Omental fat pad (tissue), 4 donors: ENCODE measurements at places on chromosomes 1 and 21.

- no peak for DNase-seq
Observed at GRCh38 chr1:181086926-181087325, 1.6 kb upstream of the IER5 start.

DNA sequence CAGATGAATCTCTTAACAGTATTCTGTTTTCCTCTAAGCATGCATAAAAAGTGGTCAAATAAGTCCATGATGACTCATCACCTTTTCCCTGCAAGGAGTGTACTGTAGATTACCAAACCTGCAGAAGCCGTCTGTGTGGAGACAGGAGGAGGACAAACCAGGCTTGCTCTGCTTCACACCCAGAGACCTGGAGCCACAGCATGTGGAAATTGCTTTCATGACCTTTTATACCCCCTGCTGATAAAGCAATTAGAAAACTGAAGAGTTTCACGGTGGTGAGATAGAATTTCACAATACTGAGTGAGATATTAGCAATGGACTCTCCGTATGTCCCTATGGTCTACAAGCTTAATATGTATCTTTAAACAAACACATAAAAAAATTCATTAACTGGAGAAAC, 9.4 kb downstream of the CORT start:
- DNase-seq = no peak

DNA sequence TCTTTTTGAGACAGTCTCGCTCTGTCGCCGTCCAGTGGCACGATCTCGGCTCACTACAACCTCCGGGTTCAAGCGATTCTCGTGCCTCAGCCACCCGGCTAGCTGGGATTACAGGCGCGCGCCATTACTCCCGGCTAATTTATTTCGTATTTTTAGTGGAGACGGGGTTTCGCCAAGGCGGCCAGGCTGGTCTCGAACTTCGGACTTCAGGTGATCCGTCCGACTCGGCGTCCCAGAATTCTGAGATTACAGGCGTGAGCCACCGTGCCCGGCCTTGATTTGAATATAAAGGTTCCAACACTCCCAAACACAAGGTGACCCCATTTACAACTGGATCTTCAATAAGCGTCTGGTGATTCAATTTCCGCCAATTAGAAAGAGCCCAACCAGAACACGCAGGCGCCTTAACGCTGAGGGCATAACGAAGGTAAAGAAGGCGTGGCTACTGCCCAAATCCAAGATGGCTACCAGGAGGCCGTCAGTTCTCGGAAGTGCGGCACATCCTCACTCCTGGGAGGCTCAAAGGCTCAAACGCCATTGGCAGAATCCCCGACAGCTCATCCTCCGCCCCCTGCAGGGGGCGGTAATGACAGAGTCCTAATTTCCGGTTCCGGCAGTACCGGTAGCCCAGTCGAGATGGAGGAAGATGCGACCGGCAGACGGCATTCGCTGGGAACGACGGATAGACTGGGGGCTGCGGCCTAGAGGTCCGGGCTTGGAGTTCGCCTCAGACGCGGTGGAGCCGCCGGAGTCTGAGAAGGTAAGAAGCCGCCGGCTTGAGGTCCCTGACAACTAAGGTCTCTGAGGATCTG, at the start of gene SLC25A44:
TSS of gene SLC25A44 (plus strand) at position 617 of the 812 bp plus-strand sequence. CDS start 5,744 bp downstream, outside the sequence.
- peak; percentile 85 for DNase-seq

DNA sequence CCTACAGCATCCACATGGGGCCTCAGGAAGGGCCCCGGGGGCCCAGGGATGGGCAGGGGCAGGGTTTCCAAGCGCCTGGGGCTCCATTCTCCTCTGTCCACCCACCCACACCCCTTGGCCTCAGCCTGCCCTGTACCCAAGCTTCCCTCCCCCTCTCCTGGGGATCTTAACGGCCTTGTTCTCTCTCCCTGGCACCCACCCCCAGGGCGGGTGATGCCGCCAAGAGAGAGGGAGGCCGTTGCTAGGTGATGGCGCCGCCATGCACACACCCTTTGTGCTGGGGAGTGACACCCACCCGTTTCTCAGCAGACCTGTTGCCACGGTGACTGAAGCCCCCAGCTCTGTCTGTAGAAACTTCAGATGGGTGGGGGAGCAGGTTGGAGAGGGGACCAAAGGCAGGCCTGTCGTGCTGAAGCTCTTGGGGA, 7.6 kb downstream of the GPR37L1 start:
- no peak for DNase-seq

GRCh38 chr1:155309423-155310021, 856 bp downstream of the FDPS start:
- no peak for DNase-seq

DNA sequence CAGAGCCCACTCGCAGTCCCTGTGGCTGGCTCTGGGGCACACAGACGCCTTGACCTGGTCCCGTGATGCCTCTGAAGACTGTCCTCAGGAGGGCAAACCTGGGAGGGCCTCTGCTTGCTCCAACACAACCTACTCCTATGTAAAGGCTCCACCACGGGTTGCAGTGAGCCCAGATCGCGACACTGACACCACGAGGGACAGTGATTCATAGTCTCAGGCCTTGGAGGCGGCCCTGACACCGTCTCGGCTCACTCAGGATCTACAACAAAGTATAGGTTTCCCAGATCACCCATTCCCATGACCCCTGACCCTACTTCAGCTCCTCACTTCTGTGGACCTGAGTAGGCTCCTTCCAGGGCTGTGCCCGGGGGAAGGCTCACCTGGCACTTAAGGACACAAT, 28.0 kb downstream of the NOL9 start:
- DNase-seq = no peak

- no peak for DNase-seq
Observed at GRCh38 chr1:118815909-118816308, 172.2 kb downstream of the TBX15 start.

DNA sequence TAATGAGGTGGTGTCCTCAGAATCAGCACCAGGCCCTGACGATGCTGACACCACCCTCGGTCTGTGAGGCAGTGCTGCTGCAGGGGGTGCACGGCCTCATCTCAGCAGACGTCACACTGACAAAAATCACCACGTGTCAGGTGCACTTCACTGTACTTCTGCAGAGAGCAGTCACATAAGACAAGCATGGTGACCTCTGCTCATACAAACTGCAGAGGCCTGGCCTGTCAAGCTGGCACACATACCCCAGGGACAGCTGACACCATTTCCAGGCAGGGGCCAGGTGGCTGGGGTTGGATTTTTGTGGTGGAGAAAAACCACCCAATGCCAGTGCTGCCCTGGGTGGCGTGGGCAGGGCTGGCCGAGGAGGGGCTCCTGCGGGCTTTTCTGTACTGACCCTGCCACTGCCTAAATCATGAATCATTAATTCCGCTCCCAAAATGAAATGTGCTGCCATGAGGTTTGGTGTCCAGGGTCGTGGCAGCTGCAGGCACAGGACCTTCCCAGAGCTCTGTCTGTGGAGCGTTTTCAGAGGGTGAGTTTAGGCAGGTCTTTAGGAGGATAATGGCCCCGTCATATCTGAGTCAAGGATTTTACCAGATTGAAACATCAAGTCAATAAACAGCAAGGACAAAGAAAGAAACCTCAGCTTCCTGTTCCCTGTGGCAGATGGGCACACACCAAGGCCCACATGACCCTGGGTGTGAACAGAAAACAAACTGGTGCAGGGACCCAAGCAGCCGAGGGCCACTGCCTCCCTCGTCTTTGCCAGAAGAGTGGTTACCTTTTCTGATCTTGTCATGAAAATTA, 33.4 kb upstream of the GPR153 start:
- DNase-seq = no peak

- DNase-seq = no peak
Observed at GRCh38 chr21:37445228-37445627, 78.7 kb downstream of the DYRK1A start.

DNA sequence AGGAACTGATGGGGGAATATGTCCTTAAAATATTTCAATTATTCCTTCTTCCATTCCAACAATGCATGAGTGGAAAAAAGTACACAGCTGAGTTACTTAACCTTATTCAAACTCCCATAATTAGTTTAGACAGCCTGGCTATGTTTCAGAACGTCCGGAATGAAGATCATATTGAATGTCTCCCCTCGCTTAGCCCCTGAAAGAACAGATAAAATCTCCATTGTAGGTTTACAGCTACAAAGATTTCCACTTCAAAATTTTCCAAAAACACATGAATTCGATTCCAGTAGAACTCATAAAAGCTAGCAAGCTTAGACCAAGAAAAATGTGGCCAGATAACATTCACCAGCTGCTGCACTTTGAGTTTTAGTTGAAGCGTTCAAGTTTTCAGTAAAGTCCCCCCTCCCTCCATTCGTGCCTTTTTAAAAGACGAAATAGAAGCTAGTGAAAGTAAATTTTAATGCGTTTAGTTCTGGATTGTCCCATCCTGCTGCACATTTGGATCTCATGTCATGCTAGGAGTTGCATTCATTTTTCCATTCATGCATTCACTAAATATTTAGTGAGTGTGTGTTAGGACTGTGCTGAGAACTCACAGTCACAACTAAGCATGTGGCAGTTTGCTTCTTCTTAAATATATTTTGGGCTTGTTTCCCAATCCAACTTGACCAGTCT, 29.4 kb upstream of the SSX2IP start:
- DNase-seq = no peak

GRCh38 chr1:156645056-156645455, 3.1 kb downstream of the BCAN start:
- no peak for DNase-seq

DNA sequence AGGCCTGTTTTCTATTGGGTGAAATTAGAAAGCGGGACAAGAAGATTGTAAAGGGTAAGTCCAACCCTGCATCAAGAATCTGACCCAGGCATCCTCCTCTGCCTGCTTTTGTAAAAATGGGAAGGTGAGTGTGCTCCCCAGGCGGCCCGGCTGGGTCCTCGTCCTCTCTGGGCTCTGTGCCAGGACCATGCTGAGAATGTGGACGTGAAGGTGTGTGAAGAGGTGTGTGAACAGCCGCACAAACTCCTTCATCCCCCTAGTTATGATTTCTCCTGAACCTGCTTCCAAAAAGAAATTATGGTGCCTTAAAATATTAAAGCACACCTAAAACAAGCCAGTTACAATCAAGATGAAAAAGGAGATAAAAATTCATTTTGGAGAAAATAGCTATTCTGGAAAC, 185.7 kb downstream of the IGSF21 start:
- DNase-seq = no peak

DNA sequence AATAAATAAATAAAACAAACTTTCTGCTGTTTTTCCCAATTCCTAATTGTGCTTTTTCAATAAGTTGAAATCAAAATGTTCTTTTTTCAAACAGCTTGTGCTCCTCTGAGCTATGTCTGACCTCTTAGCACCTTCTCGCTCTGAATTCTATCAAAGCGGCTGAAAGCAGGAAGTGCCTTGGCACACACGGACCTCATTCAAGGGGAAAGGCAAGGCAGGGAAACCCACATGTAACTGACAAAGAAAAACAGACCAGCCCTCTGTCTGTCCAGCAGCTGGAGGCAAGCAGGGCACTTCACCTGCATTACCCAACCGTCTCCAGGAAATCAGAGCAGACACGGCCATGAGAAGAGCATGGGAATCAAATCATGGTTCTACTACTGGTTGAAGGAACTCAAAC, 56.7 kb downstream of the PLPP3 start:
- DNase-seq = no peak

DNA sequence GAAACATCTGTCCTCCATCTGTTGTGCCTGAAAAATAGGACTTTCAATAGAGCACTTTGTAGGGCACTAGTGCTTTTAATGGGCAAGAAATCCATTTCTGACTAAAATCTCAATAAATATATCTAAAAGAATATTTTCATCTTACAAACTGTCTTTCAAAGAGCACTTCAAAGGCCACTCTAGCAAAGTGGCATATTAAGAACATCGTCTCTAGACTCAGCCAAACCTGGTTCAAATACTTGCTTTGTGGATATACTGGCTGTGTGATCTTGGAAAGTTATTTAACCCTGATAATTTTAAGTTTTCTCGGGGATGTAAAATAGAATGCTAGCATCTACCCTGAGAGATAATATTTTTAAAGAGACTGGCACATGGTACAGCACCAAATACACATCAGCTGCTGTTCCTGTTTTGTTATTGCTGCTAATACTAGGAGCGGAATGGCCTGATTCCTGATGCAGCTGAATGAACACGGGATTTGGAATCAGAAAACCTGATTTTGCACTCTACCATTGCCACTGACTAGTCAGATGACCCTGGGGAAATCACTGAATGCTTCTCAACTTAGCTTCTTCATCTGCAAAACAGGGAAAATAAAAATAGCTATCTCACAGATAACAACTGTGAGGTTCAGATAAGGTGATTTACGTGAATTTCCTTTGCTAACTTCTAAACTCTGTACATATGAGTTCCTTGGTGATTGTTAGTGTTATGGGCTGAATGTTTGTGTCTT, 25.2 kb upstream of the LRRC8C start:
- no peak for DNase-seq

- no peak for DNase-seq
Observed at GRCh38 chr1:89721351-89721750, 88.4 kb downstream of the LRRC8C start.
